ENCODE measurements at places on chromosomes 3 and 15. TPM values are rescaled to one million over a fixed set of nuclear protein-coding genes. Genes with fewer than 3 reads are reported as not detected.

SLC28A1 gene
- 1.5 TPM for polyA plus RNA-seq

COLQ gene
- polyA plus RNA-seq: 0.73 TPM

RUVBL1 gene
- polyA plus RNA-seq: 37.2 TPM

ENTPD3 gene
- polyA plus RNA-seq: 2.6 TPM

RLBP1 gene
- not detected for polyA plus RNA-seq

MAP1A gene
- 7.3 TPM for polyA plus RNA-seq

CFAP92 gene
- polyA plus RNA-seq: 0.35 TPM

NR2F2 gene
- polyA plus RNA-seq: 27.9 TPM

GCNT3 gene
- polyA plus RNA-seq: 14.6 TPM

IQCF5 gene
- polyA plus RNA-seq: not detected

HESX1 gene
- polyA plus RNA-seq: 0.85 TPM

NMD3 gene
- polyA plus RNA-seq: 27.8 TPM

CAMK1 gene
- polyA plus RNA-seq: 12.4 TPM

GAP43 gene
- 0.81 TPM for polyA plus RNA-seq

SMCO1 gene
- not detected for polyA plus RNA-seq

ACOX2 gene
- 30.6 TPM for polyA plus RNA-seq

PLIN1 gene
- polyA plus RNA-seq: 2.6 TPM

MST1R gene
- polyA plus RNA-seq: 5.3 TPM

TBC1D23 gene
- 28.7 TPM for polyA plus RNA-seq

DPPA2 gene
- not detected for polyA plus RNA-seq

CCR8 gene
- polyA plus RNA-seq: not detected

ROPN1B gene
- not detected for polyA plus RNA-seq

TGM5 gene
- not detected for polyA plus RNA-seq

EOMES gene
- polyA plus RNA-seq: 0.39 TPM

SCN11A gene
- polyA plus RNA-seq: 0.86 TPM

CELSR3 gene
- 1.9 TPM for polyA plus RNA-seq

HRG gene
- 2.1 TPM for polyA plus RNA-seq

RTP4 gene
- polyA plus RNA-seq: 2.0 TPM

THSD4 gene
- polyA plus RNA-seq: 4.3 TPM

CHST13 gene
- polyA plus RNA-seq: 54.6 TPM

ZDHHC23 gene
- 1.9 TPM for polyA plus RNA-seq

TRPM1 gene
- polyA plus RNA-seq: not detected

UNC13C gene
- 1.5 TPM for polyA plus RNA-seq

CACNA2D3 gene
- 1.3 TPM for polyA plus RNA-seq

ZNF621 gene
- polyA plus RNA-seq: 5.9 TPM

ZIC4 gene
- polyA plus RNA-seq: not detected

GABRR3 gene
- polyA plus RNA-seq: not detected

PRSS50 gene
- 1.6 TPM for polyA plus RNA-seq

ALDH1A3 gene
- 6.8 TPM for polyA plus RNA-seq

All from hepatocyte (in vitro differentiated cells).